ENCODE measurements at places on chromosomes 5 and 9.

DNA sequence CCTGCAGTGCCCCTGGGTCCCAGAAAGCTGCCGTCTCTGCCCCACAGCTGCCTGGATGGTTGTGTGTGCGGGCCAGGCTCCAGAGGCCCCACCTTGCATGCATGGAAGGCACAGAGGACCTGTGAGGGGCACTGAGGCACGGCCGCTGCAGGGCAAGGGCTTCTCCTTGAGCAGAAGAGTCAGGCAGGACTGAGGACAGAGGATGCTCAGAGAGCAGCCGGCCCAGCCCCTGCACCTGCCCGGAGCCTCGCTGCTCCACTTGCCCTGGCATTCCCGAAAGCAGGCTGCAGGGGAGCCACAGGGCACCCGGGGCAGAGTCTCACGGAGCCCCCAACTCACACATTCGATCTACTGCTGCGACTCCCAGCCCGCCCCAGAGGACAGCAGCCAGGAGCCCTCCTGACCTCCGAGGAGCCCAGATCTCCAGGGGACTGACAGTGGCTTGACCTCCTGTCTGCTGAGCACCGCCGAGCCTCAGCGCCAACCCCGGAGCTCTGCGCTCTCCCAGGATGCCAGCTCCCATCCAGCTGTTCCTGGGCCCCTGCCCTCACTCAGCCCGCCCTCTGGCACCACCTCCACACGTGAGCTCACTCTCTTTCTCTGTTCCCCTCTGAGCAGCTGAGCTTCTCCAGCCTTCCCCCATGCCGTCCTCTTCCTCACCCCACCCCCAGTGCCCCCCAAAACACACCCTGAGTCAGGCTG, 95.0 kb downstream of the KCNT1 start:
- DNase-seq, result no peak

GRCh38 chr5:17189381-17190036, 27.9 kb upstream of the BASP1 start:
- peak; percentile 41 for DNase-seq

- DNase-seq, result no peak
Measured at GRCh38 chr5:127070243-127070642, 3.1 kb downstream of the C5orf63 start.

GRCh38 chr5:10827571-10827970, 66.5 kb upstream of the DAP start:
- DNase-seq, result no peak

- DNase-seq, result no peak
Measured at GRCh38 chr5:133250527-133250926, 198.7 kb downstream of the HSPA4 start.

- no peak for DNase-seq
Measured at GRCh38 chr5:69414885-69415583, at the start of gene MARVELD2. Gene MARVELD2, plus strand, starts transcription at chr5:69415116. Its CDS starts 4,270 bp downstream, at chr5:69419386.

Data from activated naive CD4-positive, alpha-beta T cell (primary cell).